Cortex of kidney (tissue), 1 donor: ENCODE measurements at places on chromosomes 2 and 18.

DNA sequence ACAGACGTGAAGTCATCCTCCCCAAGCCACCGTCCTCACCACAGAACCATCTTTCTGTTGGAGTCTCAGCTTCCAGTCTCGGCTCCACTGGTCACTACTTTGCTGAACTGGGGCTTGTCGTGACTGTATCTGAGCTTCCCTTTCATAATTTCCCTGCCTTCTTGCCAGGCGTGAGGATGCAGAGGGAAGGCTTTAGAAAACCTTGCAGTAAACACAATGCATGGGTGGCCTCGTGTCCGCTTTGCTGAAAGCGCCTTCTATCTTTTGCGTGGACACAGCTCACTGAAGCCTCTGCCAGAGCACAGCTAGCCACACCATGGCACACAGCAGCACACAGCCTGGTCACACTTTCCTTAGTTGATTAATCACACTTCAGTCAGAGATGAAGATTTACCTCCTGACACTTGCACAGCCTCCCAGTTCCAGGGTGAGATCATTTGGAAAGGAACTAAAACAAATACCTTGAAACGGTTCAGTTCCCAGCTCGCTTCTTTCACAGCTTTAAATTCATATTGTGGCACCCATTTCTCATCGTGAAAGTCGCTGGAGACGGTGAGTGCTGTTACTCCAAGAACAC, 2.8 kb upstream of the GPR45 start:
- no peak for DNase-seq

DNA sequence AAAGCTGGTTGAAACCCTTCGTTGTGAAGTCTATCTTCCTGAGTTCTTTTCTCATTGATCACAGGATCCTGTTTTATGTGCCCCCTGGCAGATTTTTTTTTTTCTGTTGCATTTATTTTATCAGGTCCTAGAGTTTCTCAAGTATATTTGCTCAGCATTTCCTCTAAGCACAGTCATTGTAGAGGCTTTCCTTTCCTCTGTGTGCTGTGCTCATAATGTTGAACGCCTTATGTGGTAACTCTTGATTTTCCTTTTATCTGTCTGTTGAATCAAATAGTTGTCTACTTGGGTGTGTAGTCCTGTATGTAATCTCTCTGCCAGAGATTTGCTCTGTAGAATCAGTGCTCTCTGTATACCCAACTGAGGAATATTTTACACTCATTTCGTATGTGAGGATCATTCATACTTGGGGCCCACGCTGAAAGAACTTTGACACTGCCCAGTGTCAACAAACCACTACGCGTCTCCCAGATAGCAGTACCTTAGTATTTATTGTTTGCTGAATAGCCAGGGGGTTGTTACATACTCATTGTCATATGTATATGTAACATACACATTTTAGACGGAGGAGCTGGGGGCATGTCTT, 118.2 kb downstream of the CTNNA2 start:
- DNase-seq: no peak

GRCh38 chr2:113784823-113785744, 28.6 kb upstream of the SLC35F5 start:
- DNase-seq: no peak

DNA sequence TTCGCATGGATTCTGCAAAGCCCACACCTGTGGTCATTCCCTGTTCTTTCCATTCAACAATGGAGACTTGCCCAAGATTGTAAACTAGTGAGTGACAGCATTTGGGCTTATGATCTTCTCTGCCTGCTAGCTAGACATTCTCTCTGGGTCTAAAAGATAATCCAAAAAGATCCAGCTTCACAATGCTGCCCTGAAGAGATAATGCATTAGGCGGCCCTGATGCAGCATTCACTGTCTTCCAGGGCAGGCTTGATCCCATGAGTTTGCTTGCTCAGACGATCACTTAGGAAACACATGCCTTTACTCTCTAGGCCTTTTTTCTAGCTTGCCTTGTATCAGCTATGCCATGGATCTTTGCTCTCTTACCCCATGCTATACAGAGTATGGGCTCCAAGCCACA, 196.1 kb downstream of the SETBP1 start:
- no peak for DNase-seq

DNA sequence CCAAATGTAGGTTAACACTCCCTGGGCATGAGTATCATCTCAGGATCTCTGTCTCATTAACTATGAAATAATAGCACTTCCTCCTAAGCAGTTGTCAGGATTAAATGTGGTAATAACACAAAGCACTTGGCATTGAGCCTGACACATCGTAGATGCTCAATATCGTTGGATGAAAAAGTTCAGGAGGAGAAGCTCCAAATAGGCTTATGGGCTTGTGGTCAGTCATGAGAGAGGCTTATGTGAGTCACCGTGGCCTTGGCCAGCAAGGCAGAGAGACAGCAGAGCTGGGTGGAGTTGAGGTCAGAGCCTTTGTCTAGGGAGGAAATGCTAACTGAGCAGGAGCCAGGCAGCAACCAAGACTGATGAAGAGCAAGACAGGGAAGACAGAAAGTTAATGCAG, 68.3 kb upstream of the PPM1B start:
- DNase-seq: no peak

GRCh38 chr2:179410552-179411356, 146.1 kb upstream of the SESTD1 start:
- DNase-seq: no peak

GRCh38 chr2:72712977-72713376, 112.9 kb downstream of the EXOC6B start:
- no peak for DNase-seq

DNA sequence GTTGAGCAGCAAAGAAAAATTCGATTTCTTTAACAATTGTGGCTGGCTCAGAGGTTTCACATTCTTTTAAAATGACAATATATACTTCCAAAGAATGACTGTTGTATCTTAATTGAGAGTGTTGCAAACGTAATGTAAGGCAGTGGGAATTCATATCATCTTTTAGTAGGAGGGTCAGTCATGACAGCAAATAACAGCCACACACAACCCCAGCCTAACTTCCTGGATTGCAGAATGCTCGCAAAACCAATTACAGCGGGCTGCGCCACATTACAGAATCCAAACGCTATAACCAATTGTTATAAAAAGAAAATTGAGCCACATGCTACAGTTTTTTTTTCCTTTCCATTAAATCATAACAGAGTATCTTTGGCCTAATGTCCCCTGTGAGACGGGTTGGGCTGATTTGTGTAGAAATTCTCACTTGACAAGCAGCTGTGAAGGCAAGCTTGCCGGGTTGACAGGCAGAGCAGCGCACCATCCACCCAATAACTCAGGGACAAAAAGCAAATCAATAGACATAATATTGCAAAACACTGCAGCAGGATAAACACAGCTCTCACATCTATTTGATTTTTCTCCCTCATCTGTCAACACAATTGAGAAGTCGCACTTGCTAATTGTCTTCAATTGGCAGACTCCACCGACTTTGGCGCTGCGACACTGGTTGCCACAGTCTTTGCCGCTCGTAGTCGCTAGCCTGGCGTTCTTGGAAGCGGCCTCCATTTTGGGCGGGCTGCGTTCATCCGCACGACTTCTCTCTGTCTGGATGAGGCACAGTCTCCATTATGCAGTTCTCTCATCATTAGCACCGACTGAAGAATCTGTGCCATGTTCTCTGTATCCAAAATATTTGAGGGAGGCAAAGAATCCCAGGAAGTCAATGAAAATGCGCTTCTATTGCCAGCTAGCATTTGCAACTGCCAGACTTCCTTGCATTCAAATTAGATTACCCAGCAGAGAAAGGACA, 95.0 kb upstream of the CCDC68 start:
- no peak for DNase-seq

GRCh38 chr2:104825124-104825865, 28.6 kb upstream of the POU3F3 start:
- no peak for DNase-seq

- no peak for DNase-seq
These were observed 120.0 kb upstream of the THSD7B start for GRCh38 chr2:136645236-136645828.

DNA sequence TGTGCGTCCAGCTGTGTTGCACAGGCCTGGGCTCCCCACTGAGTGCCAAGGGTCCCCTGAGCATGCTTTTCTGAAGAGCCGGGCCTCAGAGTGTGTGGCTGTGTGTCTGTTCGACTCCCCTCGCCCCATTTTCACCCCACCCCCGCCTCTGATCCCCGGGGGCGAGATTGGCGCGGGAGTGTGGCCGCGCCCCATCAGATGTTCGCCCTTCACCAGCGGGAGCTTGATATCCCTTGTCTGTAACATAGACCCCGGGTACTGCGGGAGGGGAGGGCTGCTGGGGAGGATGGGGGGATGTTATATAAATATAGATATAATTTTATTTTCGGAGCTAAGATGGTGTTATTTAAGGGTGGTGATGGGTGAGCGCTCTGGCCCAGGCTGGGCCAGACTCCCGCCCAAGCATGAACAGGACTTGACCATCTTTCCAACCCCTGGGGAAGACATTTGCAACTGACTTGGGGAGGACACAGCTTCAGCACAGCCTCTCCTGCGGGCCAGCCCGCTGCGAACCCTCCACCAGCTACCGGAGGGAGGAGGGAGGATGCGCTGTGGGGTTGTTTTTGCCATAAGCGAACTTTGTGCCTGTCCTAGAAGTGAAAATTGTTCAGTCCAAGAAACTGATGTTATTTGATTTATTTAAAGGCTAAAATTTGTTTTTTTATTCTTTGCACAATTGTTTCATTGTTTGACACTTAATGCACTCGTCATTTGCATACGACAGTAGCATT, 1.5 kb downstream of the RHOB start:
- no peak for DNase-seq

- no peak for DNase-seq
These were observed 293.5 kb downstream of the SETBP1 start for GRCh38 chr18:44974174-44974573.

GRCh38 chr2:156405586-156405985, 30.6 kb upstream of the GPD2 start:
- no peak for DNase-seq

- no peak for DNase-seq
These were observed 63.9 kb upstream of the TANK start for GRCh38 chr2:161096336-161096735.

DNA sequence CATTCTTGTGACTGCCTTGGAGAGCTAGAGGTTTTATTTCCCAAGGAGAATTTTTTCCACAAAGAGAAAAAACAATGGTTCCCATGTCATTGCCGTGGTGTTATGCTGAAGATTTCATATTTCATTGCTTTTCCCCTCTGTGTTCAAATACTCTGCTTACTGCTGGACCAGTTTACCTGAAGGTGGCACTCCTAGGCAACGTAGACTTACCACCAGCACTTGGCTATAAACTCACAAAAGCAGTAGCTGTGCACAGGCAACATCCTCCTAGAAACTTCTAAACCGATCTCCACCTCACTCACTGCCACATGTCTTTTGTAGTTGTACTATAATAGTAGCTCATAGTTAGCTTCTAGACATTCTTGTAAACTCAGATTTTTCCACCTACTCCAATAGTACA, 1319.7 kb upstream of the CRIM1 start:
- DNase-seq: no peak

DNA sequence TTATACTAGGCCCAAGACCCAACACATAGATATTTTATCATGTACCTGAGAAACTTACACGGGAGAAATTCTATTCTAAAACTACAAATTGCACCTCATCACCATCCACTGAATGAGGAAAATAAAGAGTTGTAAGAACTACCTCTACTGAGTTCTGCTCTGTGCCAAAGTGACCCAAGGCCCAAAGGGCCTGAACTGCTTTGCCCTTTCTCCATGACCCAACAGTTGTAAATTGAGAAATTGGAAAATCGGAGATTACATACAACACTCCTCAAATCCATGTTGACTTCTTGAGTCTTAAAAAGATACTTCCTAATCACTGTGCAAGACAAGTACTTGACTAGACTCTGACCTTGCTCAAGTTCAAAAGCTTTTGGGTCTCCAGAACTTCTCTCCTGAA, 8.8 kb downstream of the NR4A2 start:
- DNase-seq: no peak

- DNase-seq: no peak
These were observed 264.1 kb downstream of the EXOC6B start for GRCh38 chr2:72561621-72562318.

- no peak for DNase-seq
These were observed 95.0 kb downstream of the TGFA start for GRCh38 chr2:70458661-70459060.

GRCh38 chr2:130901061-130901460, 64.3 kb downstream of the ARHGEF4 start:
- DNase-seq: no peak

DNA sequence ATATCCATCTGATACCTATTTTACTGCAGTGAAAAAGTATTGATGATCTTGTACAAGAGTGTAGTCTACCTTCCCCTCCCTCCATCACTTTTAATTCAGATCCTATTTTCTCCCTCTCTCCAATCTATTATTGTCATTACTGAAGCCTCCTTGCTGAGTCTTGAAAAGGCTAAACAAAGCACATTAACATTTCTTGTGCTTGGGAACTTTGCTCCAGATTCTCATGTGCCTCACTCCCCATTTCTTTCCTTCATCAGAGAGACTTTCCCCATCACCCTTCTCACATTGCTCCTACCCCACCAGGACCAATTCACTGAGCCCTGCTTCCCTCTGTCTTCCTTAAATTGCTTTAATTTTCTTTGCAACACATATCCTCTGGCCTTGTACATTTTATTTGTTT, 736.2 kb upstream of the GCFC2 start:
- no peak for DNase-seq

- DNase-seq: no peak
These were observed 25.8 kb downstream of the PHLPP1 start for GRCh38 chr18:62741118-62741566.

GRCh38 chr2:106642679-106643078, 155.5 kb downstream of the CD8B2 start:
- no peak for DNase-seq

DNA sequence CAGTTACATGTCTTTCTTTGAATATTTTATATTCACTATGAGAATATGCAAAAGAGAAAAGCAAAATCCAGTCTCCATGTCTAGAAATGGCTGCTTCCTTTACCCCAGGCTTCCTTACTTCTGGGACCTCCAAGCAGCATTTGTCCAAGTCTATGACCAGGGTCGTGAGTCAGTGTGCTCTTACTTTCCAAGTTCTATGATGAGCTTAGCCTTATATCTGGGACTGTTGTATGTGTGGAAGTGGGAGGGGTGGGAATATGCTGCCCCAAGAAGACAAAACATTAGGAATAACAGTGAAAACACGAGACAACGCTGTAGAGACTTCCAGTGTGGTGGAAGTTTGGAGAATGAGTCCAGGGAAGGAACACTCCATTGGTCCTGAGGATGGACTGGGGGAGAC, 21.2 kb upstream of the CHRNA1 start:
- DNase-seq: no peak
